RWPE1 (cell line): ENCODE measurements at places on chromosomes 5 and 9.

DNA sequence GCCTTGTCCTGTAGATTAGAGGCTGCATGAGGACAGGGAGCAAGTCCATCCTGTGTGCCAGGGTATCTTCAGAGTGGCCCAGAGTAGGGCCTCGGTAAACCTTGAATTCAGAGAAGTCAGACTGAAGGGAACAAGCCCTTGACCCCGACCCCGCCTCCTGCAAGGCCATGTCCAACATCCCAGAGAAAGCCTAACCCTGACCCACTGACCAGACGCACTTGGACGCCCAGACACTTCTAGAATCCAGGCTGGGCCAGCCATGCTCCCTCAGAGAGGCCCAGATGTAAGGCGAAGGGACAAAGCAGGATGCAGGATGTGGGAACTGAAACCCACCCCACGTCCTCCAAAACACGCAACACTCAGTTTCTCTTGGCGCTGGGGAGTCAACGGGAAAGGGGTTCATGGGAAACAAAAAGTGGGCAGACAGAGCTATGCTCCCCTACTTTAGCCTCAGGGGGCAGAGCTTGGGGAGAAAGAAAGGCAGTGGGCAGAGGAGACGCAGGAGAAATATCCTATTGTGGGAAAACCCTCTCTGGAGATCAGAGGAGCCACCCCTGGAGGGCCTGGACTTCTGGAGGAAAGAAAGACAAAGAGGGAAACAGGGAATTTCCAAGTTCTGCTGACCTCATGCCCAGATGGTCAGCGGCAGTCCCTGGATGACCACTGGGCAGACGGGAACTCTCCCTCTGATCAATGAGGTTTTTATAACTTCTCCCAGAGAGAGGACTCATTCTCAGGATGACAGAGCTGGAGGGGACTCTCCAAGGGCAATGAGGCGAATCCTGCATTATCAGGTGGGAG is 13.0 kb downstream of the TNIP1 start:
- DNase-seq, result no peak

- DNase-seq, result peak; percentile 9
Observed at GRCh38 chr5:110478895-110479294, 247.6 kb downstream of the TMEM232 start.

DNA sequence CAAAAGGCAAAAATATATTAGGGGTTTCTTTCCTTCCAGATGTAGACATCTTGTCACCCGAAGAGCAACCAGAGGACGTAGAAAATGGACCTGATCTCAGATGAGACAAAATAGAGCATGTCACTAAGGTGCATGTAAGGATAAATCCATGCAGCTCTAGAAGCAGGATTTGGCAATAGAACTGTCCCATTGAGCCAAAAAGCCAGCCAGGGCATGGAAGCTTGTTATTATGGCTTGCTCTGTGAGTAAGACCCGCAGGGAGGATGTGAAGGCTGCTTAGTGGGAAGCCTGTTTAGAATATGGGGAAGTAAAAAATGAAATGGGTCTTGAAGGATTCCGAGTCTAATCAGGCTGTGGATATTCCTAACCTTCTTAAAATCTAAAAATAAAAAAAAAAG is 165.6 kb upstream of the MPDZ start:
- no peak for DNase-seq

- DNase-seq, result peak; percentile 84
Observed at GRCh38 chr5:96509721-96510350, 76.8 kb upstream of the PCSK1 start.

DNA sequence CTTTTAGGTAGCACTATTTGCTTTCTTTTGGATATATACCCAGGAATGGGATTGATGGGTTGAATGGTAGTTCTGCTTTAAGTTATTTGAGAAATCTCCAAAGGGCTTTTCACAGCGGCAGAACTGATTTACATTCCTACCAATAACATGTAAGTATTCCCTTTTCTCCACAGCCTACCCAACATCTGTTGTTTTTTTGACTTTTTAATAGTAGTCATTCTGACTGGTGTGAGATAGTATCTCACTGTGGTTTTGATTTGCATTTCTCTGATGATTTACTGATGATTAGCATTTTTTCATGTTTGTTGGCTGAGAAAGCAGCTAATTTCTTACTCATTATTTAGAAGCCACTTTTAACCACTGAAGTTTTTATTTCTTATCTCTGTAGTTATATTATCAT is 221.1 kb upstream of the ACTBL2 start:
- no peak for DNase-seq

DNA sequence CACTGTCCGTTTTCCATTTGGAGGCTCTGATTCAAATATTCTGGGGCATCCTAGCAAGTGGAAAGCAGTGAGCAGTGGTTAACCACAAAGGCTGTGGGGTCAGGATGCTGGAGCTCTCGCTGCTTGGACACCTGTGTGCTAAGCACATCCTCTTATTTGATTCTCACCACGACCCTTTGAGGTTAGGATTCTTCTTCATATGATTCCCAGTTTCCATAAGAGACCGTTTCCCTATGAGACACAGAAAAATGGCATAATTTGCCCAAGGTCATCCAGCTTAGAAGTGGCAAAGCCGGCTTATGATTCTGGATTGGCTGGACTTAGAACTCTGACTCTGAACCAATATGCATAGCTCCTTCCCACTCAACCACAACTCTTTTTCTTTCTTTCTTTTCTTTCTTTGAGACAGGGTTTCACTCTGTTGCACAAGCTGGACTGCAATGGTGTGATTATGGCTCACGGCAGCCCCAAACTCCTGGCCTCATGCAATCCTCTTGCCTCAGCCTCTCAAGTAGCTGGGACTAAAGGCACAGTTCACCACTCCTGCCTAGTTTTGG is 207.7 kb downstream of the TTLL11 start:
- DNase-seq, result no peak

DNA sequence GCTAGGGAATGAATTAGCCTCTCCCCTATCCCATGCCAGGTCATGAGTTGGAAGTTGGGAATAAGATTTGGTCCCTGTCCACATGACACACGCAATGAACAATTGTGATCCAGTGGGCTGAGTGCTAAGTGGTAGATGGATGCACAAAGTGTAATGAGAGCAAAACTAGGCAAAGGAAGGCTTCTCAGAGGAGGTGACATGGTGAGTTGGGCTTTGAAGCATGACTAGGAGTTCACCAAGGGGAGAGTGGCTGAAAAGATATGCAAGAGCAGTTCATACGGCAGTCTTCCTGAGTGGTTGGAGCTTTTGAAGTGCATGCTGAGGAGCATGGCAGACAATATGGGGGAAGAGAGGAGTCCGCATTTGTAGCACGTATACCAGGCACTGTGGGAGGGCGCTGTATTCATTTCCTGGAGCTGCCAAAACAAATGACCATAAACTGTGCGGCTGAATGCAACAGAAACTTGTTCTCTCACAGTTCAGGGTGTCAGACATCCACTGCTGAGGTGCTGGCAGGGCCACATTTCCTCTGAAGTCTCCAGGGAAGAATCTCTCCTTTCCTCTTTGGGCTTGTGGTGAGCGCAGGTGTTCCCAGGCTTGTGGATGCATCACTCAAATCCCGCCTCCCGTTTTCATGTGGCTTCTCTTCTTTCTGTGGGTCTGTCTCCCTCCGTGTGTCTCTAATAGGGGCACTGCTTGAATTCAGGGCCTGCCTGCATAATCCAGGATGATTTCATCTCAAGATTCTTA is 49.5 kb downstream of the NSG2 start:
- no peak for DNase-seq

GRCh38 chr9:88183798-88184495 is 45.7 kb upstream of the SPATA31C2 start:
- no peak for DNase-seq

- DNase-seq, result no peak
Observed at GRCh38 chr9:104009826-104010225, 84.3 kb upstream of the SMC2 start.

DNA sequence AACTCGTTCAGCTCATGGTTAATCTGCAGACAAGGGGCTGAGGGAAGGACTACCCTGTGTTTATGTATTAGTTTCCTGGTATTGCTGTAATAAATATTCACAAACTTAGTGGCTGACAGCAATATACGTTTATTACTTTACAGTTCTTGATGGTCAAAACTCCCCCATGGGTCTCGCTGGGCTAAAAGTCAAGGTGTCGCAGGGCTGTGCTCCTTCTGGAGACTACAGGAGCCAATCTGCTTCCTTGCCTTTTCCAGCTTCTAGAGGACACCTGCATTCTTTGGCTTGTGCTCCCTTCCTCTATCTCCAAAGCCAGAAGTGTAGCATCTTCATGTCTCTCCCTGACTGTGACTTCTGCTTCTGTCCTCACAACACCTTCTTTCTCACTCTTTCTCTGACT is 653.8 kb upstream of the RIOK2 start:
- no peak for DNase-seq

- DNase-seq, result no peak
Observed at GRCh38 chr9:134917431-134918373, at the start of gene FCN1. FCN1 (minus strand) TSS chr9:134917912; CDS start chr9:134917871, 41 bp downstream.

GRCh38 chr5:173324115-173325001 is 3.9 kb downstream of the STC2 start:
- no peak for DNase-seq

DNA sequence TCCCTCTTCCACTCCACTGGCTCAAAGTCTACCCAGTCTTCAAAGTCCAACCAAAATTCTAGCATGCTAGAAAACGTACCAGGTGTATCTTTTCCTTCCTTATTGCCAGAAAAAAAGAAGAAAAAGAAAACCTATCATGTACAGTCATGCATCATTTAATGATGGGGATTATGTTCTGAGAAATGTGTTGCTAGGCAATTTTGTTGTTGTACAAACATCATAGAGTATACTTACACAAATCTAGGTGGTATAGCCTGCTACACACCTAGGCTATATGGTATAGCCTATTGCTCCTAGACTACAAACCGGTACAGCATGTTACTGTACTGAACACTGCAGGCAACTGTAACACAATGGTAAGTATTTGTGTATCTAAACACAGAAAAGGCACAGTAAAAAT is 104.8 kb downstream of the SREK1 start:
- DNase-seq, result no peak

- DNase-seq, result no peak
Observed at GRCh38 chr5:157024208-157024959, 34.5 kb downstream of the HAVCR1 start.

DNA sequence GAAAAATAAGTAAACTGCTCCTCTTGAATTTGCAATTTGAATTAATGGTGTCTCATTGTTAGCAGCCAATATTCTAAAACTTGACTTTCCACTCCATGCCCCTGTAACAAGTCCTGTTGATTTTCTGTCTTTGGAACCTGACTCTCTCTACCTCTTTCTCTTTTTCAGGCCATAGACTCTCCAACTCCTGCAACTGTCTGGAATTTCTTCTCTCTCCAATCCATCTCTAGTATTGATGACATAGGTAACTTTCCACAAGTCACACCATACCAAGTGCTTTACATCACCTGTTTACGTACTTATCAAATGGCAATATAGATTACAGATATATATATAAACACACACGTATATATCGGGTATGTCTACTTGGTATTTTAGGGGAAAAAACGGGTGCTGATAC is 923 bp downstream of the C5orf34 start:
- no peak for DNase-seq

DNA sequence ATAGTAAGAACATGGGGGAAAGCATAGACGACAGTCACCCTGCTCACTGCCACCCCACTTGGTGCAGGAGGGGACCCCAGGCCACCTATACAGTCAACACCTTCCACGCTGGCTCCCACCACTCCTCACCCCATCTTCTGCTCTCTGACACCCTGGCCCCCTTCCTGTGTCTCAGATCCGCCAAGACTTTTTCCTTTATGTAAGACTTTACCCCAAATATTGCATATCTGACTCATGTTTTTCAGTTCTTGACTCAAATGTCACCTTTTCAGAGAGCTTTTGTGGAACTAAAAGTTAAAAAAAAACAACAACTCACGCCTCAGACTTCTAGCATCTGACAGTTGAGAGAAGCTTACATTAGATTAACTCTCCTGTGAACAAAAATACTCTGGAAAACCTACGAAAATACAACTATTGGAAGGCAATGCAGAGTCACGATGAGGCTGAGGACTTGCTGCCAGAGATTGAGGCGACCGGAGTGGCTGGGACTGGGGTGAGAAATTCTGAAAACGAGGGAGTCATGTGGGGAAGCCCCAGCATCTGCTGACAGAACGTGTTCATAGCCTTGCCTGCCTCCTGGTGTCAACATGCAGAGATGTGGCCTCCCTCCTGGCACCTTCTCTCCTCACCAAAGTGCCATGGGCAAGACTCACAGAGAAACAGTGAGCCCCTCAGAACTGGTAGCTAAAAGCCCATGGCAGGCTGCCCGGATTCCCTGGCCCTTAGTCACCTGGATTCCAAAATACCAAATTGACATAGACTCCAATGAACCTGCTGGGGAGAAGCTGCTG is 22.4 kb upstream of the FCN2 start:
- DNase-seq, result peak; percentile 71

DNA sequence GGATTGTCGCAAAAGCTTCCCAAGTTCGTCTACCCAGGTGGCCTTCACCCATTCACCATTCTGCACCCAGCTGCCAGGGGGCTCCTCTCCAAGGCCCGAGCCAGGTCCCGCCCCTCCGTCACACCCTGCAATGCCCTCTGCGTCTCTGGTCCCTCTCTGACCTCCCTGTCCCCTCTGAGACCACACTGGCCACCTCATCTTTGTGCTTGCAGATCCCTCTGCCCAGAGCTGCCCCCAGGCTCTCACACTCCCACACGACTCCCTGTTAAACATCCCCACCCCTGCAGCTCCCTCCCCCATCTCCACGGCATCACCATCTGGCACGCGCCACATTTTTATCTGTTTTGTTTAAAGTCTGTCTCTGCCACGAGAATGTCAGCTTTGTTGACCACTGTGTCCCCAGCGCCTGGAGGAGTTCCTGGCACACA is 243.6 kb downstream of the PBX3 start:
- no peak for DNase-seq

GRCh38 chr9:38008168-38009034 is 60.6 kb downstream of the SHB start:
- DNase-seq, result peak; percentile 94

- no peak for DNase-seq
Observed at GRCh38 chr5:180331647-180331950, 21.5 kb downstream of the GFPT2 start.

- DNase-seq, result no peak
Observed at GRCh38 chr5:154485096-154485491, 7.1 kb upstream of the HAND1 start.

GRCh38 chr5:164184158-164184557 is 678.7 kb downstream of the MAT2B start:
- no peak for DNase-seq

- no peak for DNase-seq
Observed at GRCh38 chr5:38148021-38148625, 110.2 kb upstream of the EGFLAM start.

DNA sequence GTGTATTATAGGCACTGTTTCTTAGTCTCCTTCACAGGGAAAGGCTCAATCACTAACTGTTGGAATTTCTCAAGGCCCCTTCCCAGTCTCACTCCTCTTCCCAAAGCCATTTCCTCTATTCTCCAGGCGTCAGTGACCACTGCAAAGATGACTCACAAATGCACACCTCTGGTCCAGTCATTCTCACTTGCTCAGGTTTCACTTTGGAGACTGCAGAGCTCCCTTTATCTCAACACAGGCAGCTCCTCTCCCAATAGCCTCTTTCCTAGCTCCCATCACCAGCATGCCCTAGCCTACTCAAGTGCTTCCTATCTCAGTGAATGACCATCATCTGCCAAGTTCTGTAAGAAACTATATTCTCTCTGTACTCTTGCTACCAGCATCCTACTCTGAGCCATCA is 323.6 kb downstream of the NTRK2 start:
- peak; percentile 67 for DNase-seq

- DNase-seq, result no peak
Observed at GRCh38 chr5:177105691-177106476, 19.2 kb downstream of the FGFR4 start.
